ENCODE measurements at places on chromosomes 1 and 21. TPM values are rescaled to one million over a fixed set of nuclear protein-coding genes. Genes with fewer than 3 reads are reported as not detected.

DNA sequence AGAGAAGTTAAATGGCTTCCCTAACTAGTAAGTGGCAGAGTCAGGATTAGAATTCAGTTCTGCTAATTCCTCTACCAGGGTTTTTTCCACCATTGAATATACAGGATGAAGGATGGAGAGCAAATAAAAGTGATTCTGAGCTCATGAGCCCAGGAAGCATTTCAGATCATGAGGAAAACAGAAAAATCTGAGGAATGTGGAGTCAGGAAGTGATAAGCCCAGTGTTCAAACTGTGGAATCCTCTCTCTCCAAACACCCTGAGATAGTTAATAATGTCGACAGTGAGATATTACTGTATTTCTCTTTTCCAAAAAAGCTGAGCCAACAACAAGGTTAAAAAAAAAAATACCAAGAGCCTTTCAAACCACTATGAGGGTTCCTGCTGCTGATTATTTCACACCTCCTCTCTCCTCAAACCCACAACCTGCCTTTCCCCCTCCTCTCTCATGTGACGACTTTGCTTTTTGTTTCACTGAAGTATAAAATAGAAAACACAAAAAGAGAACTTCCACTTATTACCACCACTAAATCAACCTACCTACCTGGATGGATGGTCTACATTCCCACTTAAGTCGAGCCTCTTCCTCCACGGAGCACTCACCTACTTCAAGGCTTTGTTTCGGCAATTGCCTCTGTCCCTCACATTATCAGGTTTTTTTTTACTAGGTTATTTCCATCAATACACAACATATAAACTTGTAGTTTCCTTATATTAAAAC, 8.9 kb downstream of the SLAMF1 start:
- DNase-seq = no peak

DNA sequence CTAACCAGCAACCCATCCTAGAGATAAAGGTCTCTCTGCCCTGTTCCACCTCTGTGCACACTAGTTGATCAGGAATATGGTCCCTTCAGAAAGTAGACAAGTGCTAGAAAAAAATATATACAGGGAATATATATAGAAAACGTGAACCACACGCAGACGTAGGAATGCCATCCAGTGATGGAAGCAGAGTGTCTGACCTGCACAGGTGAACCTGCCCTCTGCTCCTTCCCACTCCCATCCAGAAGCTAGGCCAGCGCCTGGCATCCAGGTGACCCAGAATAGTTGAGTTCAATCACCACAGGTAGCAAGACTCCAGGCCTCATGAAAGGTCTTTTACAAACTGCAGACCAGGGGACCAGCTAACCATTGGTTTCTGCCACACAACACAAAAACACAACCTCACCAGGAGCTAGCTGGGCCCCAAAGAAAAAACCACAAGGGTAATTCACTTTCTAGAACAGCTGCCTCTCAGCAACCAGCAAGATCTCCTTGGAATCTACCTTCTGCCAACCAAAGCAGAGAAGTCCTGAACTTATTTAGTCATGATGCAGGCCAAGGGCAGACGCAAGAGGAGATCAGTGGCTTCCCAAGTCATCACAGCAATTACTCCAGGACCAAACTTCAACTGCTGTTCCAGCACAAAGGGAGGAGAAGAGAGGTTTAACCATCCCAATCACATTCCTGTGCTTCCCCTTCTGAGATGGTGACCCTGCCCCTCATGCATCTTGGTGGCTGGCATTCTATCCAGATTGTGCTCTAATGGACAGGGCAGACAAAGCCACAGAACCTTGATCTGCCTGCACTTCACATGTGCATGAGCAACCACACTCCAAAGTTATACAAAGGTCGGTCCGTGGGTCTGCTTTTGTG, 53.0 kb downstream of the GPR161 start:
- no peak for DNase-seq

DNA sequence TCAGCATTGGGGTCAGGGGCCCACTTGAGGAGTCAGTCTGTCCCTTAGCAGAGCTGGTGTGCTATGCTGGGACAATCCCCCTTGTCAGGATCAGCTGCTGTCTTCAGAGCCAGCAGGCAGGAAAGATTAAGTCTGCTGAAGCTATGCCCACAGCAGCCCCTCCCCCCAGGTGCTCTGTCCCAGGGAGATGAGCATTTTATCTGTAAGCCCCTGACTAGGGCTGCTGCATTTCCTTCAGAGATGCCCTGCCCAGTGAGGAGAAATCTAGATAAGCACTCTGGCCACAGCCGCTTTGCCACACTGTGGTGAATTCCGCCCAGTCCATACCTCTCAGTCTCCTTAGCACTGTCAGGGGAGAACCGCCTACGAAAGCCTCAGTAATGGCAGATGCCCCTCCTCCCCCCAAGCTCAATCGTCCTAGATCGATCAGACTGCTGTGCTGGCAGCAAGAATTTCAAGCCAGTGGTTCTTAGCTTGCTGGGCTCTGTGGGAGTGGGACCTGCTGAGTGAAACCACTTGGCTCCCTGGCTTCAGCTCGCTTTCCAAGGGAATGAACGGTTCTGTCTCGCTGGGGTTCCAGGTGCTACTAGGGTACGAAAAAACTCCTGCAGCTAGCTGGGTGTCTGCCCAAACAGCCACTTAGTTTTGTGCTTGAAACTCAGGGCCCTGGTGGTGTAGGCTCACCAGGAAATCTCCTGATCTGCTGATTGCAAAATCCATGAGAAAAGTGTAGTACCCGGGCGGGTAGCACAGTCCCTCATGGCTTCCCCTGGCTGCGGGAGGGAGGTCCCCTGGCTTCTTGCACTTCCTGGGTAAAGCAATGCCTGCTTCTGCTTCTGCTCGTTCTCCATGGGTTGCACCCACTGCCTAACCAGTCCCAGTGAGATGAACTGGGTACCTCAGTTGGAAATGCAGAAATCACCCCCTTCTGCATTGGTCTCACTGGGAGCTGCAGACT, 25.1 kb upstream of the TP53BP2 start:
- DNase-seq = no peak

DNA sequence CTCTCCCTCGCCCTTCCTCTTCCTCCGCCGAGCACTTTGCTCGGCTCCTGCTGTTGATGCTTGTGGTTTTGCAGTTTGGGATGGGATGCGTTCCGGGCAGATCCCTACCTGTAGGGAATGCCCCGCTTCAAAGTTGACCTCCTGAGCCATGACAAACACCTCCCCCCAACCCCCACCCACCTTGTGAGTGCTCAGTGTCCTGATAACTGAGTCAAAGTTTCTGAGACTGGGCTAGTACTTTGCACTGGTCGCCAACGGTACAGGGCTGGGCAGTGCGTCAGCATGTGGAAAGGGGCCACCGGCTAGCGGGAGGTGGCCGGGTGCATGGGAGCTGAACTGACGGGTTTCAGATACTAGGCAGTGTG, 771 bp downstream of the RABGAP1L start:
- peak; percentile 28 for DNase-seq

- DNase-seq = no peak
These were observed 474.5 kb downstream of the DSCAM start for GRCh38 chr21:40372506-40372905.

DNA sequence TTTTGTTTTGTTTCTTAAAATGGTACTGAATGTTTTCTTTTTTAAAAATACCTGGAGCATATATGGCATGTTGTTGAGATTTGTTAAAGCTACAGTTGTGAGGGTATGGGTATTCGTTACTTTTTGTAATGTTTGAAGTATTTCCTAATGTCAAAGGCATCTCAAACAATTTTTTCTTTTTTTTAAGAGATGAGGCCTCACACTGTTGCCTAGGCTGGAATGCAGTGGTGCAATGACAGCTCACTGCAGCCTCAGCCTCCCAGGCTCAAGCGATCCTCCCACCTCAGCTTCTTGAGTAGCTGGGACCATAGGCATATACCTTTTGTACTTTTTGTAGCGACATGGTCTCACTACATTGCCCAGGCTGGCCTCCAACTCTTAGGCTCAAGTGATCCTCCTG, 16.1 kb downstream of the CLCN6 start:
- no peak for DNase-seq

GRCh38 chr21:39104911-39105310, 78.3 kb downstream of the PSMG1 start:
- no peak for DNase-seq

DNA sequence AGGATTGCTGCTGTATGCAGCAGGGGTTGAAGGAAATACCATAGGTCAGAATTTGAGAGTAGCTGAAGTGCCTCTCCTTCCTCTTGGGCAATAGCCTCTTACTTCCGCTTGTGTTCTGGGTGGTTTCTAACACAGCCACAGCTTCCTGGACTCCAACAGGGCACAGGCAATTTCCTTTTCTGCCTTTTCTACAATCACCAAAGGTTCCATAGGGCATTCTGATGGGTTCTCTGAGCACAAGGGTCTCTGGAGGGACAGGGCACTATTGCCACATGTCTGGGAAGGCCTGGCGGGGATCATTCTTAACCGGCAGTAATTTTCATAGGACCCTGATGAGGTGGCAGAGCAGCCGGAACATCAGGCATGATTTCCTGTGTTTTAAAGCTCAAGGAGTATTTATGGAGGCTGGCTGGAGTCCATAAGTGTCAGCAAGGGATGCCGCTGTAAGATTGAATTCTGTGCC, 5.5 kb upstream of the AGTRAP start:
- no peak for DNase-seq

- DNase-seq = no peak
These were observed 91.1 kb upstream of the UBE2U start for GRCh38 chr1:64112281-64112680.

DNA sequence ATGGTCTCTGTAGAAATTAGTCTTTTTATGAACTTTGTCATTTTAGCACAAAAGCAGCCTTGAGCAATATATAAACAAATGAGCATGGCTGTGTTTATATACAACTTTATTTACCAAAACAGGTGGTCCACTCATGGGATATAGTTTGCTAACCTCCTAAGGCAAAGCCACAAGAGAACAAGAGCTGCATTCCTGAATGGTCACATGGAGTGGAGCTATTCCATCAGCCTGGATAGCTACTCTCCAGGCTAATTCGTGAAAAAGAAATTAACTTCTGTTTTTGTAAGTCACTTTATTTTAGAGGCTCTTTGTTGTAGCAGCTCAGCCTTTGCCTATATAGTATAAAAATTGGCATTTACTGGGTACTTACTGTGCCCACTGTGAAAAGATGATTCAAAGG, 163.3 kb upstream of the FAM78B start:
- no peak for DNase-seq

GRCh38 chr1:227102056-227102455, 162.0 kb downstream of the COQ8A start:
- DNase-seq = no peak

DNA sequence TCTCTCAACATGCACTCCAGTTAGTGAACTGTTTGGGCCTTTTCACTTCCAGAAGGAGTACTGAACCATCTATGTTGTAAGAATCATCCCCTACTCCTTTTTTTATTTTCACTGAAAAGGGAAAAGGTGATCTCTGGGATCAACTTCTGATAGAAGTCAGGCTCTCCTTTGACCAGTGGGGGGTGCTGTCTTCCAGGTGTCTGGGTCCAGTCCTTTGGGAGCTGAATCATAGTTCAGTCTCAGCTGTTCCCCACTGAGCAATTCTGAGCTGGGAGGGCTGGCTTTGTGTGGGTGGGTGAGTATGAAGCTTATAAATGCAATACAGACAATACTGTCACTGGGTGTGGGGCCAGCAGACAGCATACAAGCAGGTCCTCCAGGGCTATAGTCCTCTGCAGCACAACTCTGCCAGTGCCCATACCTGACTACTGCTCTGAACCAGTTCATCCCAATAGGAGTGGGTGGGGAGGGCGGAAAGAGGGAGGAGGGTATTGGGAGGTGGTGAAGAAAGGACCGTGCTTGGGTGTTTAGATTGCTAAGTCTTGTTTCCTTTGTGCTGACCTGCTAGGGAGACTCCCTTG, 12.5 kb upstream of the SARS1 start:
- no peak for DNase-seq

GRCh38 chr1:246415028-246415427, 92.1 kb downstream of the SMYD3 start:
- DNase-seq = no peak

GRCh38 chr1:156942176-156942575, 21.7 kb downstream of the LRRC71 start:
- DNase-seq = no peak

The SYNC gene
- total RNA-seq = 119 TPM

The INAVA gene
- total RNA-seq = 3.5 TPM

The TXNIP gene
- total RNA-seq = 423 TPM

The POLR3C gene
- total RNA-seq = 42.9 TPM

The SELP gene
- total RNA-seq = 9.3 TPM

The HPCA gene
- total RNA-seq = not detected
